Stimulated activated CD8-positive, alpha-beta memory T cell treated with anti-CD3 and anti-CD28 coated beads, Interleukin-12 subunit alpha, Interleukin-12 subunit beta, amount 100 ng/mL, for 4 hours (primary cell): ENCODE measurements at places on chromosomes 1 and 21.

DNA sequence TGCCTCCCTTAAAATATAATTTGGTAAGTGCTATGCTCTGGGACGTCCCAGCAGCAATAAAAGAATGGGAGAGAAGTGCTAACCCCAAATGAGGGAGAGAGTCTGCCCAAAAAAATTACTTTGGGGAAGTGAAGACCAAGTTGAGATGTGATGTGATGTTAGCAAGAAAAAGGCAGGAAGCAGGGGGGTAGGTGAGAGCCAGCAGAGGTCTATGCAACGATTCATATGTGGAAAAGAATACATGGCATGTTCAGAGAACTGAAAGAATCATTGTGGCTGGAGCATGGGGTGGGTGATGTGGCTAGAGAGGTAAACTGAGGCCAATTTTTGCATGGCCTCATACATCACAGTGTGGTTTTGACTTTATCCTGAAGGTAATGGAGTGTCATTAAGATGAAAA lies 5.6 kb upstream of the CTPS1 start:
- no peak for DNase-seq

DNA sequence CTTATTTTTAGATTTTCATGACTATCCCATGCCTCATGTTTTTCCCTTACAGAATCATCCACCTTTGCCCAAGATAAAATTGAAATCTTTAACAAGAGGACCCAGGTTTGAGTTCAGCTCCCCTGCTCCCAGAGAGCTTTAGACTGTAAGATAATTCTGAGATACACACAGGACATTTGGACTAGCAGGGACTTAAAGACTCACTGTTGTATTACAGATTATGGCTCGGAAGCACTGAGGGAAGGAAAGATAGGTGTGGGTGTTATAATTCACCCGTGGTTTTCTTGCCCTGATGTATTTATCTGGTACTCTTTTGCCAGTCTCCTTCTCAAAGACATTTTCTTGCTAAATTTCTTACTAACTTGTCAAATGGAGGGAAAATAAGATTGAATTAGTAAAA lies 149.7 kb downstream of the DHRS3 start:
- DNase-seq, result no peak

GRCh38 chr1:10960411-10961299 lies 51.8 kb upstream of the TARDBP start:
- peak; percentile 52 for DNase-seq

GRCh38 chr1:209962856-209963255 lies 24.8 kb downstream of the SYT14 start:
- DNase-seq, result no peak

- peak; percentile 39 for DNase-seq
Observed at GRCh38 chr1:9494936-9495758, 44.1 kb upstream of the SLC25A33 start.

DNA sequence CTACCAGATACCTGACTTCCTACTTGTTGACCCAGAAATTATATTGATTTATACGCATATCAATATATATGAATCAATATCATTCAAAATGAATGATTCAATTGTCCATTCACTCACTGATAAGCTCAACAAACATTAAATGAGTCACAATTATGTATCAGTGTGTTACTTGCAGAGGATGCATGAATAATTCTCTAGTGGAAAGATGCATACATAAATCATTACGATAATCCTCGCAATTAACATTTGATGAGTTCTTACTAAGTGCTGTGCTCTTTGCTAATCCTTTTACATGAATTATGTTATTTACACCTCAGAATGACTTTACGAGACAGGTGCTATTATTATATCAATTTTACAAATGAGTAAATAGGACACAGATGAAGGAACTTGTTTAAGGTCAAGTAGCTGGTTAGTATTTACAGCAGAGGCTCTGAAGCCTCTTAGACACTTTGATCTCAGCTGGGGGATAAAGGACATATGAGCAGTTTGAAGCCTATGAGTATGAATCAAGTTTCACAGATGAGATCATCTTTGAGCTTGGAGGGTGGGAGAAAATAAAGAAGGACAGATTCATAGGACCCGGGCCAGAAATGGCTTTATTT lies 112.8 kb upstream of the ADAMTS5 start:
- DNase-seq, result no peak

- no peak for DNase-seq
Observed at GRCh38 chr21:17911628-17912027, 92.5 kb upstream of the C21orf91 start.

DNA sequence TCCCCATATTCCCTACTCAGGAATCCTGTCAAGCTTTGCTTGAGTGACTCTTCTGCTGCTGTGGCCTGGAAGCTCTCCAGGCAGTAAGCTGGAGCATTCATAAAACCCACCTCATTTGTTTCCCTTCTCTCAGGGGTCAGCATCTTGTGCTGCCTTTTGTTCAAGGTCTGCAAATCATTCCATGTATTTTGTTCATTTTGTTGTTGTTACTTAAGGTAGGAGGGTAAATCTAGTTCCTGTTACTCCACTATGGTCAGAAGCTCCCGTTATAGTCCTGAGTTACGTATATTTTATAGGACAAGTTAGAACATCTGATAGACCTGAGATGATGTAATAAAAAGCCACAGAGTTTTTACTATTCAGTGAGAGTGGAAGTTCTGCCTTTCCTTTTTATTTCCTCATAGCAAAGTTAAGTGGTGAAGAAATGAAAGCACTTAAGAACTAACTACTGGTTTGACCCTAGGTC lies 9.9 kb downstream of the SYNJ1 start:
- no peak for DNase-seq

GRCh38 chr1:176566004-176566975 lies 103.3 kb downstream of the PAPPA2 start:
- no peak for DNase-seq

DNA sequence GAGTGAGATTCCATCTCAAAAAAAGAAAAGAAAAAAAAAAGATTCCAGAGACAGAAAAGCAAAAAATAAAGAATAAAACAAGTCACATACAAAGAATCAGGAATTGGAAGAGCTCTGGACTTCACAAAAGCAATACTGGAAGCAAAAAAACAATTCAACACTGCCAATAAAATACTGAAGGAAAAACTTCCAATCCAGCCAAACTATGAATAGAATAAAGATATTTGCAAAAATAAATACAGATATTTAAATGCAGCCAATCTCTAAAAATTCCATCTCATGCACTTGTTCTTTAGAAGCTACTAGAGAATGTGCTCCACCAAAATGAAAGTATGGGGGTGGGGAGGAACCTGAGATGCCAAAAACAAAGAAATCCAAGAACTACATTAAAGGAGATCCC lies 29.4 kb upstream of the RBM34 start:
- no peak for DNase-seq

DNA sequence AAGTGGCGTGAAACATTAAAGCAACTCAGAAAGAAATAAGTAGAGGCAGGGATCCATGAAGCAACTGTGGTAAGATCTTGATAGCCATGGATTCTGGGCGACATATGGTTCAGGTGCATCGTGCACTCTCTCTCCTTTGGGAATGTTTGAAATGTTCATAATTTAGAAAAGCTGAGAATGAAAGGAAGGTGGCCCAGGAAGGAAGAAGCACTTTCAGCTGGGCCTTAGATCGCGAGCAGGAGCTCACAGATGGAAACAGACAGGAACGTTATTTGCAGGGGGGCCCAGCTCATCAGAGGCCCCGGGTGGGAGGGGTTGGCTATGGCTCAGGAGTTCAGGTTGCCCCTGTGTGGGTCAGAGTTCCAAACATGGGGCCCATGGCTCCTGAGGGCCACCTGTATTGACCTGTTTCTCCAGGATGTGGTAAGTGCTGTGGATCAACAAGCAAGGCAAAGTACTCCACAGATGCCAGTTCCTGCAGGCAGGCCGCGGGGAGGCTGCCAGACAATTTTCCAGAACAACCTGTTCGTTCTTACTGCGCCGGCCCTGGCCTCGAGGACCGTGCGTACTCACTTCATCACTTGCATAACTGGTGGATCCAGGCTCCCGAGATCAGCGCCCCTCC lies 253.2 kb downstream of the TOMM20 start:
- no peak for DNase-seq

- no peak for DNase-seq
Observed at GRCh38 chr1:191279266-191279800, 801.7 kb upstream of the BRINP3 start.

DNA sequence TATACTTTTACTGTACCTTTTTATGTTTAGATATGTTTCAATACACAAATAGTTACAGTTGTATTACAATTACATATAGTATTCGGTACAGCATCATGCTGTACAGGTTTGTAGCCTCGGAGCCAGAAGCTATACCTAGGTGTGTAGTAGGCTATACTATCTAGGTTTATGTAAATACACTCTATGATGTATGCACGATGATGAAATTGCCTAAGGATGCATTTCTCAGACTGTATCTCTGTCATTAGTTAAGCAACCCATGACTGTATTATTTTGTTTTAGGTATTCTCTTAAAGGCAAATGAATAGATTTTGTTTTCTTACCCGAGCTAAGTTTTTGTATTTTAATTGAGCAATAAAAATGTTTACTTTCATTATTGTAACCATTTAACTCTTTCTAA lies 56.4 kb downstream of the SPATA17 start:
- no peak for DNase-seq

DNA sequence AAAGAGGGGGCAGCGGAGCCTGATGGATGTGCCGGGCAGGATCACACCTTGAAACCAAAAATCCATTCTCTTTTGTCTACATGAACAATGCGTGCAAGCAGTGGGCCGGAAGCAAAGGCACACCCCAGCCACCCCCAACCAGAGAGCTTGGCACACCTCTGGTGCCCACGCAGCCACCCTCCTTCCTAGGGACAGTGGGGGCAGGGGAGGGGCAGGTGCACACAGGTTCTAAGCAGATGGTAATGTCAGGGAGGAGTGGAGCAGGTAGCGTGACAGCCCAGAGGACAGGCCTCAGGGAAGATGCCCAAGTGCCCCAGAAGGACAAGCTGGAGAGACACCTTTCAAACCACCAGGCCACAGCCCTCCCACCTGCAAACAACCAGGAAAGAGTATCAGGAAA lies 36.5 kb downstream of the SYF2 start:
- no peak for DNase-seq
